ENCODE measurements at places on chromosomes 12 and 14.
A peak's percentile ranks its signal among the peaks of the same experiment; 100 is the strongest.

- DNase-seq: no peak
Measured at GRCh38 chr14:35399083-35399937, 5.2 kb downstream of the NFKBIA start.

- DNase-seq: no peak
Measured at GRCh38 chr12:6262623-6263022, 47.9 kb upstream of the PLEKHG6 start.

- peak; percentile 91 for DNase-seq
Measured at GRCh38 chr12:96237465-96238077, 43.4 kb downstream of the ELK3 start.

DNA sequence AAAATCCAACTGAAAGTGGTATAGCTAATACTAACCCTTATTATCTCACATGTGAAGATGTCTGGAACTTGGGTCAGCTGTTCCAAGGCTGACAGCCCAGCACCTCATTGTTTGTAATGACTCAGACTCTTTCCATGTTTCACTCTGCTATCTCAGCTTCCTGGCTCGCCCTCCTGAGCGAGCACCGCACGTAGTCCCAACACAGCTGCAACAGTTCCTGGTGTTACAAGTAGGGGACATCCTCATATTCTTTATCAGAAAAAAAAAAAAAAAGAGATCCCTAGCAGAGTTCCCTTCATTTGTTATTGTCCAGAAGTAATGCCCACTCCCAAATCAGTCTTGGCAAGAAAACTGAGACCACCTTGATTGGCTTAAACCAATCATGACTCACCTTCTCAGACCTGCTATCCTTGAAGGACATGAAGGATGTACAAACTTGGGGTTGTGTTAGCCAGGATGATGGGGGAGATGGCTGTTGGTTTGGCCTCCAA is 92.5 kb downstream of the ADCK1 start:
- no peak for DNase-seq

DNA sequence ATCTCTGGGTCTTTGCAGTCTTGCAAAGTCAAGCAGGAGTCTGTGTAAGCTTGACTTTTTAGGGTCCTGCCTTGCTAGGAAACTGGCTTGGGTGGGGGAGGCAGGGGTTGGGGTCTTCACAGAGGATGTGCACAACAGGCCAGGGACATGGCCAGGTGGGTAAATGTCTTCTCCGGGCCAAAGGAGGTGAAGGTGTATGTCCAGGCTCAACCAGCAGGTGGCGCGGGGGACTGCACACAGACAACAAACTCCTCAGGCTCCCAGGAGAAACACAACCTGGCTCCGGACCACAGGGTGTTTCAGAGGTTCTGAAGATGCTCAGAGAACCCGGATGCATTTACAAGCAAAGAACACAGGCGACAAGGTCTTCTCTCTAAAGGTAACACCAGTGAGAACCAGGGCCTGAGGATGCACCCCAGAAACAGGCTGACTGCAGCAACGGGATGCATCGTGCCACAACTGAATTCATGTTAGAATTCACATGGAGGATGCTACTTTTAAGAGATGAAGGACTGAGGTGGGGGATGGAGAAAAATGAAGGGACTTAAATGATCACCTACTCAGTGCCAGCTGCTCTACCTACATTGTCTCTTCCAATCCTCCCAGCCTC is 56.0 kb downstream of the PLEKHG3 start:
- DNase-seq: no peak

GRCh38 chr12:89939522-89940215 is 231.0 kb upstream of the ATP2B1 start:
- DNase-seq: no peak

GRCh38 chr14:99628887-99629618 is 15.9 kb upstream of the HHIPL1 start:
- no peak for DNase-seq

DNA sequence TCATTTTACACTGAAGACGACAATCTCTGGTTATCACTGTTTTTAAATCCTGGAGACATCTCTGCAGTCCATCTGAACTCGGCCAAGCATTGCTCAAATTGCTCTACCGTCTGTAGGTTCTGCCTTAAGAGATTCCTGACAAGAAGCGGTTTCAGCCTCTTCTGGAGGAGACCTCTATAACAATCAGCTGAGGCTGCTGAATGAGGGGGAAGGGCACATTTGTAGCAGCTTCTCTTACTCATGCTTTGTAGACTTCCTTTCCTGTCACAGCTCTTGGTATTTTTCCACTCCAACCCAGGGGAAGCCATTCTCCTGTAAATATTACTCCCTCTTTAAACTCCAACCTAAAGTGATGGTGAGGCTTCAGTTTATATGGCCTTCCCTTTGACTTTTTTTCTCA is 3.0 kb downstream of the ARG2 start:
- DNase-seq: peak; percentile 50

- DNase-seq: no peak
Measured at GRCh38 chr12:90652280-90652679, 302.7 kb downstream of the CCER1 start.

- no peak for DNase-seq
Measured at GRCh38 chr12:58833853-58834252, 86.5 kb downstream of the LRIG3 start.

GRCh38 chr12:97159377-97159776 is 252.3 kb downstream of the NEDD1 start:
- no peak for DNase-seq

DNA sequence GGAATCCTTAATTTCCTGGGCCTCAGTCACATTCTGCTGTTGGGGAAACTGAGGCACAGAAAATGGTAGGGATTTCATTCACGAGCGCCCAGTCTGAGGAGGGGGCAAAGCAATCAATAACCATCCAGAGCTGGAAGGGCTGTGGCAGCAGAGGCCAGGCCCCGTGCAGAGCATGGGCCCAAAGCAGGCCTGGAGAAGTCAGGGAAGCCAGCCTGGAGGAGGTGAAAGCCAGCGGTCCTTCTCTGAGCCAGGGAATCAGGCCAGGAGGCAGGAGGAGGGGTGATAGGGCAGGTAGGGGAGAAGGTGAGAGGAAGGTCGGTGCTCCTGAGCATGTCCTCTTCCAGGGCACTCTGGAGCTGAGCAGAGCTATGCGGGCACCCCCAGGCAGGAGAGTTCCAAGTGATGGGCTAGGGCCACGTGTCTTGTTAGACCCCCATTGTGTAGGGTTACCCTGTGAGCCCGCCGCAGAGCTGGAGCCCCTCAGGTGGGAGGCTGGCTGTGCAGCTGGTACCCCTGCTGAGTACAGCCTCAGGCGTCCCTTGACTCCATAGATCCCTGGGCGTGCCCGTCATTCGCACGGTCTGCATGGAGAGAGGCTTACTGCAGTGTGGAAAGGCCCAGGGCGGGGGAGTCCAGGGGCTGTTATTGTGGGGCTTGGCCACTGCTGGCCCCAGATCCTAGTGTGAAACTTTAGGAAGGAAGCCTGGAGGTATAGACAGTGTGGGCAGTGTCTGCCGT is 4.8 kb downstream of the TNFAIP2 start:
- no peak for DNase-seq

DNA sequence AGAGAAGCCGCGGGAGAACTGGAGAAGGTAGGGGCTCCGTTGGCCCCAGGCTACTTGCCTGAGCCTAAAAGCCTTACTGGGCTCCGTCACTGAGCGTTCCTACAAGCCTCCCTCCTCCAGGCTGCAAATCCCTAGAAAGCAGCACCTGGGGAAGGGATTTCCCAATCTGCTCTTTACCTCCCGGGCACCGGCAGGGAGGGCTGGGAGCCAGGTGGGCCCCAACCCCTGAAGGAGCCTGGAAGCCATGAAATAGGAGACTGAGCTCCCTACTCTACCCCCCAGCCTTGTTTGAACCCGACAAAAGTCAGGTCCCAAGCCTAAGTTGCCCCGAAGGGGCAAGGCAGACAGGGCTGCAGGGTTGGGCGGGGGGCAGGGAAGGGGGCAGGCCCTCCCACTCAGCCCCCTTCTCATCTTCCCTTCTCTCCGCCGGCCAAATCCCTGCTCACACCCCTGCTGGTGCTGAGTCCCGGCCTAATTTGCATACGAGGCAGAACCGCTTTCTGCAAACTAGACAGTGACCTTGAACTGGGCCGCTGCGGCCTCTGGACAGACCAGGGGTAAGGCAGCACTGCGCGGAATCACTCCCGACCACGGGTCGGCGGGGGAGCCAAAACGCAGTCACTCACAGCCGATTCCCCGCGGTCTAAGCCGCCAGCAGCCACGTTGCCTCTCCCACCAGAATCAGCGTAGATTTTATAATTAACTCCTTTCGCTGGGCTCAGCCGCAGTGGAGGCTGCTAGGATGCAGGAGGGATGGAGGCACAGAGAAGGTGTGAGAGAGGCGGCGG is 3.7 kb upstream of the HOXC12 start:
- no peak for DNase-seq

DNA sequence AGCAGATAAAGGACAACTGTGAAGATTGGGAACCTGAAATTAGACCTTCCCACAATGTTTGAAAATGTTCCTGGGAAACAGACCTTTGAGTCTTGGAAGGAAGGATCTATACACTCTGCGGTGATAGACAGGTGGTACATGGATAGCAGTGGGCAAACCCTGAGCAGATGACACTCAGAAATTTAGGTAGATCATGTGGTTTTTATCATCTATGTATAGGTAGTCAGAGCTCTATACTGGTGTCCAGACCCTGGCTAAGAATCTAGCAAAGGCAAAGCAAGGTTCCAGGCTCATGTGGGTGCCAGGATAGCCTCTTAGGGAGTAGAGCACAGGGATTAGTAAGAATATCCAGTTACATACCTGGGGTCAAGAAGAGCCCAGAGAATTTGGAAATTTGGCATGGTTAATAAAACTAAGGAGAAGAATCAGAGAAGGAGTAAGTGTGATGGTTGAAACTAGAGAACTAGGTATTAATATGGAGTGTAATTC is 331.2 kb upstream of the FBXO33 start:
- no peak for DNase-seq

DNA sequence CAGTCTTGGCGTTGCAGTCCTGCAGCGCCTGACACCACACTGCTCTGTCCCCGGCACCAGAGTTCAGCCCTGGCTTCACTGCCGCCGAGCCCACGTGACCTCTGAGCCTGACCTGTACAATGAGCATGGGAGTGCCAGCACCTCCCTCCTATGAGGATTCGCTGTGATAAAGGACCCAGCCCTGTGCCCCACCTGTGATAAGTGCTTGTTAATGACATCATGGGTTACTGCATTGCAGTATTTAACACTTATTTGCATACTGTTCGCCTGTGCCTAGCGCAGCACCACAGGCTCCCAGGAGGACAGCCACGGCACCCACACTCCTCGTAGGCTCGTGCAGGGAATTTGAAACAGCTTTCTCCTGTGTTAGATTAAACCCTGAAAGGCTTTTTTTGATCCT is 118.2 kb upstream of the GSC start:
- DNase-seq: no peak

DNA sequence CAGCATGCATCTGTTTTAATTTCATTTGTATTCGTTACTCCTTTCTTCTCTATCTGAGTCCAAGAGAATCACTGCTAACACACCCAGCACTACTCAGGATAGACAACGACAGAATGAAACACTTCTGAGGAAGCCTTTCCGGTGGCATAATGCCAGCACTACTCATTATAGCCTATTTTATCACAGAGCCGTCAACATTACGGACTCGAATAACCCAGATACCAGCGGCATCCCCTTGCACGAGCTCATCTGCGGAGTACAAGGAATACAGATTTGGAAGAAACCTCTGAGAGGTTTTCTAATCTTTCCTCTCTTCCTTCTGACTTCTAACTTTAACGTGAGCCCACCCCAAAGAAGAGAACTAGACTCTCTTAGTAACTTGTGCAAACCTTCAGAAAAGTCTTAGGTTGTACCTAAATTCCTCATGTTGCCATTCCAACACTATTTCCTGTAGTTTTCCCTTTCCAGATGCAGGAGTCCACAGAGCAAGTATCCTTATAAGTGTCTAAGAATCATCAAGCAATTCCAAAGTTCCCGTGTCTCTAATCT is 248.1 kb downstream of the APAF1 start:
- no peak for DNase-seq

- no peak for DNase-seq
Measured at GRCh38 chr12:124487066-124487833, 80.2 kb downstream of the NCOR2 start.

DNA sequence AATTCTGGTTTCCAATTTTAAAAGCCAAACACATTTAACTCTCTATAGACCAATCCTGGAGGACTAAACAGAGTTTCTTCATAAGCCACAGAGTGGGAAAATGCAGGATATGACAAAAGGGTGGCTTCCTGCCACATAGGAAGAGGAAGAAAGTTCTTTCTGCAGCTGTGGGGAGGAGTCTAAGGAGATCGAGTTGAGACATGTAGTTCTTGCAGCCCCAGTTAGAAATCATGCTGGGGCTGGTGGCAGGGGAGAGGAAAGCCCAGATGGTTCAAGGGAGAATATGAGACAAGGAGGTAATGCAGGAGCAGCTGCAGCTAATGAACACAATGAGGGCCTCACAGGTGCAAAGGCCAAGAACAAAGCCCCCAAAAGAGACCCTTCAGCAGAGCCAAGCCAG is 85.0 kb upstream of the ARID2 start:
- DNase-seq: no peak

GRCh38 chr14:70873627-70874026 is 33.6 kb upstream of the PCNX1 start:
- DNase-seq: no peak

DNA sequence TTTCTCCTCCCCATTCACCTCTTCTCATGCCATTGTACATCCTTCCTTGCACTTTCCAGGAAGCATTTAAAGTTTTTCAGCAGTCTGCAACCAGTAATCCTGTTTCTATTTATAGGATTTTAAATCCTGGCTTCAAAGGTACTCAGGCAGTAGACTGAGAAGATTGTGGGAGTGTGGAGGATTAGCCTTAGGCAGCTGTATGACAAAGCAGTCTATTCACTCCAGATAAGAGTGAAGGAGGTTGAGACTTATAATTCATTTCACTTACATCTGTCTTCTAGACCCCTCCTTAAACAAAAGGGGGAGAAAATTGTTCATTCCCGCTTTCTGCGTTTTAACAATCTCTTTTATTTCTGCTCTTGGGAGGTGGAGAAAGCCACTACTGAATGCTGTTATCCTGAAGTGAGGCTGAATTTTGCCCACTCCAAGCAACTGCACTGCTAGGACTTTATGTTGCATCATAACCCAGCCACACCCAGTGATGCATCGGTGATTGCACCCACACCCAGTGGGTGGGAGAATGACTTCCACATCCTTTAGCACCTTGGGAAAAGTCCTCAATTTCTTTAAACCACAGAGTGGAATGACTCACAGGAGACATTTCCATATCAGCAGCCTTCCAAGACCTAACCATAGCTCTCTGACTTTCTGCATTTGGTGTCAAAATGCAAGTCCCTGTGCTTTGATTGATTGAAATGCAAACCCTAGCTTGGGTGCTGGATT is 382.5 kb upstream of the ATP2B1 start:
- peak; percentile 92 for DNase-seq

GRCh38 chr14:43735932-43736331 is 771.2 kb downstream of the FSCB start:
- DNase-seq: no peak

- no peak for DNase-seq
Measured at GRCh38 chr12:69908203-69908602, 83.2 kb downstream of the MYRFL start.

- no peak for DNase-seq
Measured at GRCh38 chr12:2958432-2959191, 585 bp upstream of the TEAD4 start.
